ENCODE measurements at places on chromosomes 6 and 20.

DNA sequence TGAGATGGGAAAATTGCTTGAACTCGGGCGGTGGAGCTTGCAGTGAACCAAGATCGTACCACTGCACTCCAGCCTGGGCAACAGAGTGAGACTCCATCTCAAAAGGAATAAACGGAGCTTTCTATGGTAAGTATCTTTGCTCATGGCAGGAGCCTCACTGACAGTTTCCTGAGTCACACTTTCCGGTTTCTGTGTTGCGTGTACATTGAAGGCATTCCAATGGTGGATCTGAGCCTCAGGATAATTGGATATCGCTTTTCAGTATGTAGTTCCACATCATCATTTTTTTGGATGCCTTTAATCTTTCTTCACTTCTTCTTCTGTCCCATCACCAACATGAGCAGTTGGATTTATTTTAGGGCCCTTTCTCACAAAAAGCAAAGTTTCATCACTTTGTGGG lies 28.6 kb upstream of the GTSF1L start:
- no peak for DNase-seq

GRCh38 chr6:105624021-105624420 lies 221.1 kb upstream of the PREP start:
- no peak for DNase-seq

- no peak for DNase-seq
Observed at GRCh38 chr6:3912361-3913076, 63.3 kb downstream of the FAM50B start.

- DNase-seq = no peak
Observed at GRCh38 chr6:90135667-90136066, 161.0 kb downstream of the BACH2 start.

DNA sequence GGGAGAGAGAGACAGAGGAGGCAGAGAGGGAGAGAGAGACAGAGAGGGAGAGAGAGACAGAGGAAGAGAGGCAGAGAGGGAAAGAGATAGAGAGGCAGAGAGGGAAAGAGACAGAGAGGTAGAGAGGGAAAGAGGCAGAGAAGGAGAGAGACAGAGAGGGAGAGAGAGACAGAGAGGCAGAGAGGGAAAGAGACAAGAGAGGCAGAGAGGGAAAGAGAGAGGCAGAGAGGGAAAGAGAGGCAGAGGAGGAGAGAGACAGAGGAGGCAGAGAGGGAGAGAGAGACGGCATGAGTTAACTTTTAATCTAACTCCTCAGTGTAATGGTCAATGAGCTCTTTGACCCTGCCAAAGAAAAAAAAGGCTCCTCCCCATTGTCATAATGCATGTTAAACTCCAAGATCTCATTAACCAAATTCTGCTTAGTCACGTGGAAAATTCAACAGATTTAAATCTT lies 7.1 kb downstream of the ELOVL2 start:
- DNase-seq = no peak

GRCh38 chr20:14672066-14672465 lies 334.7 kb upstream of the FLRT3 start:
- DNase-seq = no peak

DNA sequence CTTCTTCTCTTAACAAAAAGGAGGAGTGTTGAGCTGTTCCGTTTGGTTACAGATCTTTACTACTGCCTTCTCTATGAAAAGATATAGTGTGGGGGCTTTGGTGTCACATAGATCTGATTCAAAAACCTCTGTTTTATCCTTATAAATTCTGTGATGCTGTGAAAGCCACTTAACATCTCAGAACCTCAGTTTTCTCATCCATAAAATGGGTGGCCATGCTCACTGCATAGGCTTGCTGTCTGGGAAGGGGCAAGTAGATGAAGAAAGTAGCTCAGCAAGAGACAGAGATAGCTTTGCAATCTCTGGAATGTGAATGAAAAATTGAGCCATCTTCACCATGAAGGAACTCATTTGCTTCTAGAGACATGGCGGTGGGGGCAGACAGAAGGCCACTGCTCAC lies 31.6 kb upstream of the RNF24 start:
- no peak for DNase-seq

DNA sequence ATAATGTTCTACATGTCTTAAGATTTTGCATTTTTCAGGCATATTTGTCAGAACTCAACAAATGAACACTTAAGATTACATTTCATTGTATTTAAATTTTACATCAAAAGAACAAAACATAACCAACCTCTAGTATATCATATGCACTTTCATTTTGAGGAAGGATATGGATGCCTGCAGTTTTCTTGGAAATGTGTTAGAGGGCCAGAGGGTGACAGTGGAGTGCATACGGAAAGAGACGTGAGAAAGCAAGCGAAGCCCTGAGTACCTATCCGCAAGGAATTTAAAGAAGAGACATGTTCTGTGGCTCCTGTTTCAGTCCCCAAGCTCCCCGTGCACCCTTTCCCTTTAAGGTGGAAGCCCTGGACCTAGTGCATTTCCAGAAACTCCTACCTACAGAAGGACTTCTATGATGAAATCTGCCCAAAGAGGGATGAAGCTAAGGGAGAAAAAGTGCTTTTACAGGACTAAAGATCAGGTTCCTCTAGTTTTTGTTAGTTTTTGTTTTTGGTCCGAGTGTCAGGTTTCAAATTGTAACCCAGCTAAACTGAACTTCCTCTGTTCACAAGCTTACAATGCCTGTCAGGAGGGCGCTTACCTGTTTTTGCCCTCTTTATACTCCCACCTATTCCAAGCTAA lies 38.8 kb downstream of the EZR start:
- DNase-seq = no peak

GRCh38 chr6:45036103-45036502 lies 292.0 kb upstream of the RUNX2 start:
- DNase-seq = no peak

DNA sequence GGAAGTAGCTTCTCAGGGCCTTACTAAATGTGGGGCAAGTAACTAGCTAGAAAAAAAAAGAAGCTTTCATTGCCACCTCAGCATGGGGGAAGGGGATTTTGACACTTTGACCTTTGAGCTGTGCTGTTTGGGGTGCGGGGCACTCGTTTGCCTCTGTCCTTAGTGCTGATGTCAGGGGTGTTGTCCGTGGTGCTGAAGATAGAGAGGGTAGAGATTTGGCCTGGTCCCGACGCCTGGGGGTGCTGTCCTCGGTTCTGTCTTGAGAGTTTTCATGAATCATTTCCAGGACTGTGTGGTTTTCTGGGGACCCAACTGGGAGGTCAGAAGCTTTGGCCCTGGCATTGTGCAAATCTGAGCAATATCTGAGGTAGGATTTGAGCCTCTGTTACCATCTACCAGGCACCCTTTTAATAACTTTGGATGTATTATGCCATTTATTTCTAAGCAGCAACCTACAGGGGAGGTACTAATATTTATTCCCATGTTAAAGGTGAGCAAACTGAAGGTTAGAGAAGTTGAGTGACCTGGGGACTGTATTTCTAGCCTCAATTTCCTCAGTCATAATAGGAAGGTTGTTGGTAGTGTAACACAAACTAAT lies 78.0 kb downstream of the DLGAP4 start:
- DNase-seq = no peak

- no peak for DNase-seq
Observed at GRCh38 chr6:150491811-150492172, 107.9 kb upstream of the PLEKHG1 start.

GRCh38 chr20:36307412-36308325 lies 1.5 kb downstream of the DLGAP4 start:
- DNase-seq = no peak

- DNase-seq = no peak
Observed at GRCh38 chr6:116562614-116563013, 8.7 kb upstream of the RWDD1 start.

DNA sequence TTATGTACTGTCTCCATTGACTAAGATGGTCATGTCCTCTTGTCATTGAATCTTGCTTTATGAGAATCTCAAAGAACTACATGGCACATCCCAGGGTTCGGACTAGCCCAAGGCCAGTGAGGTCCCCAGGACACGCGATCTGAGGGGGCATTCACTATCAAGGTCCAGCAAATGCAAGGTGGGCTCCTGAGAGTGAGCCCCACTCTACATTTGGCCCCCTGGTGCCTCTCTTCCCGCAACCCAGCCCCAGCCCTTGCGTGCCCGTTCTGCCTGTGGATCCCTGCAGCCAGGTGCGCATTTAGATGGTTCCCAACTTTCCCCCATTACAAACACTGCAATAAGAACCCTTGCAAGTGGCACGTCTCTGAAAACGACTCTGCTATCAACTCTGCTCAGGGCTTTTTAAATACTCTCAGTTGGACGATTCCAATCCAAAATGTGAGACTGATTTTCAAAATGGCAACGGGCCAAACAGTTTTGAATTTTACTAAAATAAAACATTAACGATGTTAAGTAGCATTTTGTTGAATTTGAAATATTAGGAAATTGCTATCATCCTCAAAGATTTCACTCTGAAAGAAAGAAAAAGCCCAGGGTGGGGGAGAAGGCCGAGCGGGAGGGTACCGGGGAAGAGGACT lies 59.6 kb downstream of the NFATC2 start:
- no peak for DNase-seq

DNA sequence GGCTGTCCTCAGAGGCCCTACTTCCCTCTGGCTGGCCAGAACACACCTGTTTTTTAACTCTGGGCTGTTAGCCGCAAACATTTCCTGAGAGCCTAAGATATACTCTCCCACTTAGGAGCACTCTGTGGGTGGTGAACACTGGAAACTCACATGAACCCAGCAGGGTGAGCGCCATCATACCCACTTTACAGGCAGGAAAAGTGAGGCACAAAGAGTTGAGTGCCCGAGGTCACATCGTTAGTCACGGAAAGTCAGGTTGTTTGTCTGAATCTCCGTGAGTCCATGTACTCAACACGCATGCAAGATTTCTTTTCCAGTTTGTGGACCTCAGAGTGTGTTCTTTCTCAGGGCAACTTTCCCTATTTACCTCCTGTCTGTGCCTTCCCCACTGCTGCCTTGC lies 1.9 kb downstream of the BAK1 start:
- no peak for DNase-seq

GRCh38 chr20:34242879-34243278 lies 1.7 kb downstream of the ASIP start:
- DNase-seq = no peak

DNA sequence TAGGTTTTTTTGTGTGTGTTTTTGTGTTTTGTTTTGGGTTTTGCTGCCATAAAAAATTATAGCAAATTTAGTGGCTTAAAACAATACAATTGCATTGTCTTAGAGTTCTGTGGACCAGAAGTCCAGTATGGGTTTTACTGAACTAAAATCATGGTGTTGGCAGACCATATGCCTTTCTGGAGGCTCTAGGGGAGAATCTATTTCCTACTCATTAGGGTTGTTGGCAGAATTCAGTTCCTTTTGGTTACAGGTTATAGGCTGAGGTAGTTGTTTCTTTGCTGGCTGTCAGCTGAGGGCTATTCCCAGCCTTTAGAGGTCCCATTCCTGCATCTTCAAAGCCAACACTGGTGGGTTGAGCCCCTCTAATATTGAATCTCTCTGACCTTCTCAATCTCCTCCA lies 181.3 kb downstream of the IBTK start:
- DNase-seq = no peak

- DNase-seq = no peak
Observed at GRCh38 chr6:61886608-61887259, 399.3 kb downstream of the KHDRBS2 start.

GRCh38 chr6:55512904-55513303 lies 66.1 kb downstream of the HMGCLL1 start:
- DNase-seq = no peak

- no peak for DNase-seq
Observed at GRCh38 chr6:110378552-110378951, 20.4 kb upstream of the METTL24 start.

- no peak for DNase-seq
Observed at GRCh38 chr6:145051661-145052060, 683.7 kb downstream of the EPM2A start.

- no peak for DNase-seq
Observed at GRCh38 chr6:101286146-101286545, 107.4 kb upstream of the GRIK2 start.

DNA sequence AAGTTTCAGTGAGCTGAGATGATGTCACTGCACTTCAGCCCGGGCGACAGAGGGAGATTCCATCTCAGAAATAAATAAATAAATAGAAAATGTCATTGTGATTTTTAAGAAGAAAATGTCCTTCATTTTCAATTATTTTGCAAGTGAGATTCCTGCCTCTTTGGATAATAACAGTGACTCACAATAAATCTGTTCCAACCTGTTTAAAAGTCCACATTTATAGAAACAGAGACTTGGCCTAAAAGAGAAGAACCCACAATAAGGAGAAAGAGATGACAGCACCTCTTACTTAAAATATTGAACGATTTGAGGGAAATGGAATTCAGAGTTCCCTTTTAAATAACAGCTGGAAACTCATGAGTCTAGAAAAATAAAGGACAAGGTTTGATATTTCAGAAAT lies 373.4 kb upstream of the NOX3 start:
- no peak for DNase-seq

DNA sequence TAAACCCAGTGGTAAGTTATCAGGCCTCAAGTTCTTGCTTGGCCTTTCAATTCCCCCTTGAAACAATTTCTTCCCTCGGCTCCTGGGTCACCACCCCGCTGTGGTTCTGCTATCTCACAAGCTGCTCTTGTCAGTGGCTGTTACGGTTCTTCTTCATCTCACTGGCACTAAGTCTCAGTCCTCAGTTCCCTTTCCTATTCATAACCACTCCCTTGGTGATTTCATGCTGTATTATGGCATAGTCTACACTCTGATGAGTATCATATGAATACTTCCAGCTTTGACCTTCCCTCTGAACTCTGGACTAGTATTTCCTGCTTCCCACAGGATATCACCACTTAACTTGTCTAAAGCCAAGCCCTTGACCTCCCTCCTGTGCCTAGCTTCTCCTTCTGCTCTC lies 7.9 kb downstream of the TAAR1 start:
- DNase-seq = no peak

DNA sequence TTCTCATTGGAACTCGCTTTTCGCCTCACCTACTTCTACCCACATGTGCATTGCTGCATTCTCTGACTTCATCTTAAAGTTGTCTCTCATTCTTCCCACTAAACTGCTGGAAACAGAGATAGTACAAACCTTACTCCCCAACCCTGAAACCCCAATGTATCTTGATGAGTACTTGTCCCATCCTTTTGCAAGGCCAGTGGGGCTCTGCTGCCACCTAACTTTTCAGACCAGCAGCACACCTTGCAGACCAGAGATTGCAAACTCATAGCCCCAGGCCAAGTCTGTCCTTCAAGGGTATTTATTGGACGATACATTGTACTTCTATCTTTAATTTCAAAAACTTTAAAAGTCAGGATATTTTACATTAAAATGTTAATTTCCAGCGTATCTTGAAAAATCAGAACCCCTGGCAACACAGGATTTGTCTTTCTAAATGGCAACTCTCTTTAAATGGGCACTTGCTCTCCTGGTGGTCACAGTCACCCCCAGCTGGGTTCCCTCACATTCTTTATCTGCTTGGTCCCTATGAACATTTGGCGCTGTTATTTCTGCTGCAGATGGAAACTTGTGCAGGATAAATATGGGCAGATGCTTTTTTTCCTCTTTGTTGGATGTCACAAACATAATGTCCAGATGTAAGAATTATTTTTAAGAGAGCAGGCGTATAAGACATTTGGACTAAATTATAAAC lies 83.9 kb downstream of the SOD2 start:
- no peak for DNase-seq
